GM12892 (cell line): ENCODE measurements at places on chromosomes 11 and 22.
A peak's percentile ranks its signal among the peaks of the same experiment; 100 is the strongest.

DNA sequence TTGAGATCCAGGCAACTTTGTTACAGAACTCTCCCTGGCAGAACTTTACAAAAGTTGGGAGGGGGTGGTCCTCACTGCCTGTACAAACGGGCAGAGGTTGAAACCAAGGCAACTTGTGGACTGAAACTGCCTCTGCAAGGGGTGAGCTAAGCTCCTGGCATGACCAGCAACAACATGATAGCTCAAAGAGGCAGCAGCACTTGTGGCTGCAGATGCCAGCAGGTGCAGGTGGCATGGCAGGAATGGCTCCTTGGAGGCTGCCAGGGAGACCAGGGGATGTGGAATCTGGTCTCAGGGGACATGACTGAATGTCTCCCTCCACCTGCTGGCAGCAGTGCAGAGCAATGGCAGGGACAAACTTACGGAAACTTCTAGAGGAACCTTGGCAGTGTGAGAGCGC is 38.8 kb upstream of the PHF21A start:
- no peak for DNase-seq

DNA sequence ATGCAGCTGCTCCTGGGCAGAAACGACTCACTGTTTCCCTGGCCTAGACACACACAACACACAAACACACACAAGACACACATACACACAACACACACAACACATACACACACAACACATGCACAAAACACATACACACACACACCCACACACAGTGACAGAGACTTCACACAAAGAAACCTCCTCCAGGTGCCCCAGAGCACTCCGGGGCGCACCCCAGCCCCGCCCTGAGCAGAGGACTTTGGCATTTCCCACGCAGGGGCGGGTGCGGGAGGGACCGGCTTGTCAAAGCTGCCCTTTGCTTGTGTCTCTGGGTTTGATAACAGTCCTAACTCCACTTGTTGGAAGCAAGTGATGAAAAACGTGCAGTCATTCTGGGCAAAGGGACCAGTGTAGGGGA is 6.5 kb downstream of the APOBEC3A start:
- DNase-seq, result no peak

DNA sequence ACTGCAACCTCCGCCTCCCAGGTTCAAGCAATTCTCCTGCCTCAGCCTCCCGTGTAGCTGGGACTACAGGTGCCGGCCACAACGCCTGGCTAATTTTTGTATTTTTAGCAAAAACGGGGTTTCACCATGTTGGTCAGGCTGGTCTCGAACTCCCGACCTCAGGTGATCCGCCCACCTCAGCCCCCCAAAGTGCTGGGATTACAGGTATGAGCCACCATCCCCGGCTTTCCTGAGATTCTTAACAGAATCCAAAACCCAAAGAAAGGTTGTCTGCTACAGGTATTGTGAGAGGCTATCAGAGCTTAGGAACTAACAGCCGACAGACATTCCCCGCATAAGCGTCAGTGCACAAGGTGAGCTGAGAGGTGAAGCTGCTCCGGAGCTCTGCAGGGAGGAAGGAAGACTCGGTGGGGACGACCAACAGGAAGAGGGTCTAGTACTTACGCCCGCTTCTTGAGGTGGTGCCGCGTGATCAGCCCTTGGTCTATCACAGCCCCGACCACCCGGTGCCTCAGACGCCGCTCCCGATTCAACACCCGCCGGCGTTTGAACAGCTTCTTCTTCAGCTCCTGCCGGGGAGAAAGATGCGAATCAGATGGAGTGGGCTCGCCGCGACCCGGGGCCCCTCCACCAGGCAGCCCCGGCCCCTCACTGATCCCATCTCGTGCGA is 470 bp downstream of the C11orf98 start:
- DNase-seq, result peak; percentile 53

GRCh38 chr11:66981976-66982578 is 7.0 kb downstream of the C11orf86 start:
- DNase-seq, result no peak

DNA sequence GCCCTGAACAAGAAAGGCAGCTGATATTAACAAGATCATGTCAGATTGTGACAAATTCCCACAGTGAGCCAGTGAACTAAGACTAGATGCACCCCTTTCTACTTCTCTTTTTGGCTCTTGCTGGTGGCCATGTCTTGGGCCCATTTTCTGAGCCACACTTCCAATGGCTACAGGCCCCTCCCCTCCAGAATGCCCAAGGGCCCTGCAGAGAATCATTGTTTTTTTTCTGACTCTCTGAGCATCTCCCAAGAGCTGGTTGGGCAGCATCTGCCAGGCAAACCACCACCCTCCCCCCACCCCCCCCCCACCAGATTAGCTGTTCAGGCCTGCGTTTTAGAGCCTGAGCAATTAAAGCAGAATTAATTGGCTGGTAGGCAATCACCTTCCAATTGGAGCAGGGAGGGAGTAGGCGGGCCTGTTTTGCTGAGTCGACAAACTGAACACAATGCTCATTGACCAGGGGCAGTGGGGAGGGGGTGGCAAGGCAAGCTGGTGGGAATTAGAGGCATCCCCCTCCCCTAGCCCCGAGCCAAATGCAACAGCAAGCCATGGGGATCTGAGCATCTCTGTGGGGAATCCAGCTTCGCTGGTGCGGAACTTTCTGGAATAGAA is 541.4 kb downstream of the MN1 start:
- no peak for DNase-seq

DNA sequence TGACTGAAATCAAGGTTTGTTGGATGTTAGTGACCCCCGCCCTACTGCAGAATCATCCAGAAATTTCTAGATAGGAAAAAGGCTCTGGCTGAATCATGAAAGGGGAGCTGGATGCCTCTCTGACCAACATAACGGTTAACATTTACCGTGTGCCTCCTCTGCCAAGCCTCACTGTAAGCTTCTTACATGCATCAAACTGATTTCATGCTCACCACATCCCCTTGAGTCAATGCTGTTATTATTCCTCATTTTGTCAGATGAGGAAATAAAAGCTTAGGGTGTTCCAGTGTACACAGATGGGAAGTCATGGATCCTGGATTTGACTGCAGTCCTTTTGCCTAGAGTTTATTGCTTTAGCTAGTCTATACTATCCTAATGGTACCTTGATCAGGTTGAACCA is 5.9 kb upstream of the HMOX1 start:
- DNase-seq, result no peak

DNA sequence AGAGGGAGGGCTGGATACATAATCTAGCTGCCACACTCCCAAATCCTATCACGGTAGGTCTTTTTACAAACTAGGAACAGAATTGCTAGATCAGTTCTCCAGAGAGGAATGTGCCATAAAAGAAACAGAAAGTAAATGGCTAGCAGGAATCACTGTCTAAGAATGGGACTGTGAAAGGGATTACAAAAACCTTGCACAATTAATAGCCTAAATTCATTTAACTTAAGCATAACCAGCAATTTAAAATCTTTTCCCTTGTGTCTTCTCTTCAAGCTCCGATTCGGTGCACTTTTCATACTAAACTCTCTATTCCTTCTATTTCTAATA is 35.2 kb downstream of the APOL5 start:
- no peak for DNase-seq

DNA sequence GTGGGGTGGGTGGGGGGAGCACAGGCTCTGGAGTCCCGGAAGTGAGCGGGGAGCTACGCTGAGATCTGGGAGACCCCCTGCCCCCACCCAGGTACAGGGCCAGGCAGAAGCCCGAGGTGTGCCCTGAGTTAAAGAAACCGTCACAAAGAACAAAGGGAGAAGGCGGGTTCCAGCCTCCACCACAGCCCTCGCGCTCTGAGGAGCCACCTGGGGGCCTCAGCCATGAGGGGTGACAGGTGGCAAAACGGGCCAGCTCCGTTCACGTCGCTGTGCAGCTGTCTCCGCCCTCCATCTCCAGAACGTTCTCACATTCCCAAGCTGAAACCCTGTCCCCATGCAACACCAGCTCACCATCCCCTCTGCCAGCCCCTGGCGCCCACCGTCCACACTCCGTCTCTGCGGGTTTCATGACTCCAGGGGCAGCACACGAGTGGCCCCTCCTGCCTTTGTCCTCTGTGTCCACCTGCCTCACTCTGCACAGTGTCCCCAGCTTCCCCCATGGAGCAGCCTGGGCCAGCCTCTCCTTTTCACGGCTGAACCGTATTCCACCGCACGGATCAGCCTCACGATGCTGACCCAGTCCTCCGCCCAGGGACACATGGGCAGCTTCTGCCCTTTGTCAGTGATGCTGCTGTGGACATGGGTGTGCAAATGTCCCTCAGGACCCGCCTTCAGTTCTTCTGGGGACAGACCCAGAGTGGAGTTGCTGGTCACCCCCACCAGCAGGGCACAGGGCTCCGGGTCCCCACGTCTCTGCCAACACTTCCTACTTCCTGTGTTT is 1.7 kb upstream of the MUC5B start:
- peak; percentile 16 for DNase-seq

GRCh38 chr22:46364341-46365165 is 29.0 kb downstream of the TRMU start:
- DNase-seq, result no peak

DNA sequence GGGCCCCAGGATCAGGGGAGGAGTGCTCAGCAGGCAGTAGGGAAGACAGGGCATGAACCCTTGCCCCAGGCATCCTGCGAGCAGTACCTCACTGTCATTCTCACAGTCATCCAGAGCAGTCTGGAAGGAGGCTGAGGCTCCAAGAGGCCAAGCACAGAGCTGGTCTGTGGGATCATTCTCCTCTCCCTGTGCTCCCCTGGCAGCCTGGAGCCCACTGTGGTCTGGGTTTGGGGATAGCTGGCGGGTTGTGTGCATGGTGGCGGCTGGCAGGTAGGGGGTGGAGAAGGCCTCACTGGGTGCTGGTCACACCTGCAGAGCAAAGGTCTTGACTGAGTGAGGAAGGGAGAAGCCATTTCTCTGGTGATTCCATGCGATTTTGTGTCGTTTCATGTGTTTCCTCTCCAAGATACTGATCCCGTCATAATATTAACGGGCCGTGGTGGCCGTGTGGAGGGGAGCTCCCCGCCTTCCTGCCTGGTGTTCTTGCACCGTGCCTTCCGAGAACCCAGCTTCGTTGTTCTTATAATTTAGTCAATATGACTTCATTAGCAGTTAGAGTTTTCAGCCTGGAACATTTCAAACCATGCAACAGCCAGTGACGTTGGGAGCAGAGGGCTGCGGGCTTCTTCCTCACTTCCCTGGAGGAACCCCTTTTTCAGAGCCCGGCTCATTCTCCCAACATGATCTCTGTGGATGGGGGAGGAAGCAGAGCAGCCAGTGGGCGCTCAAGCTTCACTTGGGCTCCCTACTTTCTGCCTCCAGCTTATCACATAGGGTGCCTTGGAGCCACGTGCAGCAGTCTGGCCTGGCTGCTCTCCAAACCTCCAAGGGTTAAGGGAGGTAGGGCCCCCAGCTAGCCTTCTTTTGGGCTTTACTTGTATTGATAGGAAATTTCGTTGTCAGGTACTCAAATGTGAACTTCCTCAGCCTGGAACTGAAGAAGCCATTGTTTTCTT is 20.8 kb upstream of the ADORA2A start:
- no peak for DNase-seq

DNA sequence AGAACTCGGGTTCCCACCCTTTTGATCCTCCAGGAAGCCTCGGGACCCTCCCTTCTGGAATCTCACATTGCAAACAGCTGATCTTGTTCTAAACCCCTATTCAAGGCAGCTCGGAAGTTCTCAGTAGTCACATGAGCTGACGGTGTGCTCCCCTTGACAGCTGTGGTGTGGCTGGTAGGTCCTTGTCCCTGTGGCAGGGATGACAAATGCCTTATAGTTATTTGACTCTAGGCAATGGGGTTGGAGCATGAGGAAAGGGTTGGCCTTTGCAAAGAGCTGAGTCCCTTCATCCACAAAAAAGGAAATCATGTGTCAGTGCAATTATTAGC is 23.6 kb downstream of the EIF4G2 start:
- DNase-seq, result no peak

DNA sequence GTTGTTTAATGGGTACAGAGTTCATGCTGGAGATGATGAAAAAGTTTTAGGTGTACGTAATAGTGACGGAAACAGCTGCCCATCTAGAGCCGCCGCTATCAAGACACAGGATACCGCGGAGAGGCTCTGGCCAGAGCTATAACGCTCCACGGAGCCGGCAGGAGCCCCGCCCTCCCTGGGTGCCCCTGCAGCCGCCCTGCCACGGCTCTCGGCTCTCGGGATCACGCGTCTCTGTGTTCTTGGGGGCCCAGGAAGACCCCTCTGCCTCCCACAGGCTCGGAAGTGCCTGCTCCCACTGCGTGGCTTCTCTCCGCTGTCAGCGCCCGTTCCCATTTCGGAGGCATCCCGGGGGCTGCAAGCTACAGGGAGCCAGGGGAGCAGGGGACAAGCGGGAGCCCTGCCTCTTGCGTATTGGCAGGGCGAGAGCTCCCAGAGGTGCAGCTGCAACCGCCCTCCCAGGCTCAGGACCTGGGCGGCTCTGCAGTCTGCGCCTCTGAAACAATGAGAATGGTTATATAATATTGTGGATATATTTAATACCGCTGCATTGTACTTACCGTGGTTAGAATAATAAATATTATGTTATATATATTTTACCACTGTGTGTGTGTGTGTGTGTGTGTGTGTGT is 13.7 kb downstream of the GLYATL2 start:
- DNase-seq, result no peak

- no peak for DNase-seq
These were observed 56.6 kb downstream of the BMAL1 start for GRCh38 chr11:13334034-13334786.

- DNase-seq, result no peak
These were observed 4.1 kb downstream of the NEU3 start for GRCh38 chr11:74992852-74993251.

DNA sequence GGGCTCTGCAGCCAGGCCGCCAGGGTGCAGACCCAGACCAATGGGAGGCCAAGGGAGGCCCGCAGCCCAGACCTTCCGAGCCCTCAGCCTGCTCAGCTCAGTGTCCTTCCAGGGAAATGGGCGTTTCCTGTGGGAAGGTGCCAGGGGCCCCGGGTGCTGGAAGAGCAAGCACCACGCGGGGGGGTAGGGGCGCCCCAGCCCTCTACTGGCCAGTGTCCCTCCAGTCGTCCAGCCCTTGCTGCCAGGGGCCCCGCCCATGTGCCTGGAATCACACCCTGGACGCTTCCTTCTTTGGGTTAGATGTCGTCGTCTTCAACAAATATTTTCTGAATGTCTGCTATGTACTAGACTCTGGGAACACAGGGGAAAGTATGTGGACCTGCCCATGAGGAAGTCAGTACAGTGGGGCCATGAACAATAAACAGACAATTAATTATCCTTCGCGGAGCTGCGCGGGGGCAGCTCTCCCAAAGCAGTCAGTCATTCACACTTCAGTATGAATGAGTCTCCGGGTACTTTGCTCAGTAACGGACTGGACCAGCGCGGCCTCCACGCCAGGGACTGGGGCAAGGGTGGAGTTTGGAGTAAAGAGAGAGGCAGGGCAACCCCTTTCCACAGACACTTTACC is 60.2 kb downstream of the CDKN1C start:
- DNase-seq, result no peak

- DNase-seq, result peak; percentile 11
These were observed 607 bp downstream of the CCDC82 start for GRCh38 chr11:96388891-96389719.

DNA sequence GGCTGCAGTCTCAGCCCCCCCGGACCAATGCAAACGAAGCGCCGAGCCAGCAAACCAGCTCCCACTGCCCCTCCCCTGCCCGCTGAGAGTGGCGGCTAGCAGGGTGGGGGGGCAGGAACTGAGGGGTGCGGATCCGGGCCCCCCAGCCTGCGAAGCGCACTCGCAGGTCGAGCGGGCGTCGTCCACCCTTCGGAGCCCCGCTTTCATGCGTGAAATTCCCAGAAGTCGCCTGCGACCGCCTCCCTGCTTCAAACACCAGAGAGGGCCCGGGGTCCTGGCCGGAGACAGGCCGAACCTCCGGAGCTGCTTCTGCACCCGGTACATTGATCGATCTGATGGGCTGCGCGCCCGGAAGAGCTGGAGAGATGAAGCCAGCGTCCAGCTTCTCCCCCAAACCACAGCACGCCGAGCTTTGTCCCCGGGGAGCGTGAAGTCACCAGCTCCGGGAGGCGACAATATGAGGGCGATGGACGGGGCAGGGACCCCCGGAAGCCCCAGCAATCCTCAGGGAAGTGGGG is 646 bp upstream of the PATZ1 start:
- peak; percentile 63 for DNase-seq
